ENCODE measurements at places on chromosomes 11 and 22. TPM values are rescaled to one million over a fixed set of nuclear protein-coding genes. Genes with fewer than 3 reads are reported as not detected.

The GLB1L2 gene
- 1.3 TPM for total RNA-seq

DNA sequence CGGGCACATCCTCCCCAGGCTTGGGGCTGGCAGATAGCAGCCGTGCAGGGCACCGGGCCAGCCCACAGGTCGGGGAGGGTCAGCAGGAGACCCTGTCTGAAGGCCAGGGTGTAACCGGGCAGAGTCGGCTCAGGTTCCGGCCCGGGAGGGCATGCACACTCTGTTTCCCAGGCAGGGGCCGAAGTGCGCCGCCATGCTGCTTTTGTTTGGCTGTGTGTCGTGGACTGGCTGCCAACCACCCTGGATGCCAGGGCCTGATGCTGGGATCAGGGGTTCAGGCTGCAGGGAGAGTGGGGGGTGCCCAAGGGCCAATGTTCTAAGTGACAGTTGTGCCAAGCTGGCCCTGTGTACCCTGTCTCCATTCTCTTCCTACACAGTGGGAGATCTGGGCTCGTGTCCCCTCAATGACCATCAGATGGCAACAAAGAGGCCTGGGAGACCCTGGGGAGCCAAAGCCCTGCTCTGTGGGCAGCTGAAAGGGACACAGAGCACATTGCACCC is 120.9 kb upstream of the B3GAT1 start:
- peaks cover 7% of the 10 kb centered on the region for H3K4me1 ChIP-seq
- H3K4me3 ChIP-seq: no peak overlapping the region
- H3K27ac ChIP-seq: no peak overlapping the region
- peaks cover 20% of the 10 kb centered on the region for H3K27me3 ChIP-seq

- H3K27ac ChIP-seq: no peak overlapping the region
- no peaks in the 10 kb centered on the region for H3K4me1 ChIP-seq
- DNase-seq: no peak
Observed at GRCh38 chr11:102240502-102240901, 76.8 kb upstream of the BIRC3 start.

GRCh38 chr11:21625982-21626381 is 566.9 kb upstream of the ANO5 start:
- H3K27me3 ChIP-seq: no peaks in the 10 kb centered on the region
- H3K4me3 ChIP-seq: no peak overlapping the region
- H3K4me1 ChIP-seq: no peaks in the 10 kb centered on the region
- DNase-seq: no peak

DNA sequence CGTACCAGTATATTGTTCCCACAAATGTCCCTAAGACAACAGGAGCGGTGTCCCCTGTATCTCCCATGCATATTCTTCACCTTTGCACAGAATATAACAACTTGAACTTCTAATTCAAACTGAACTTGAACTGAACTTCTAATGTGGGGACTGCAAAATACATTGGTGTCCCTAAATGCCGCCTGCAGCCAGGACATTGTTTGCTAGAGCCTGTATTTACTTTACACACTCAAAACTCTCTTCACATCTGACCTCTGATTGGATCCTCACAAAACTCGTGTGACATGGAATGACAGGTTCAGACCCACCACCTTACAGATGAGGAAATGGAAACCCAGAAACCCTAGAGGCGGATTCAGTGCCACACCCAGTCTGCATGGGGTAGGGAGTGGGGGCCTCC is 6.4 kb downstream of the CPT1A start:
- H3K4me1 ChIP-seq: peaks cover 26% of the 10 kb centered on the region
- no peaks in the 10 kb centered on the region for H3K36me3 ChIP-seq
- no peaks in the 10 kb centered on the region for H3K27me3 ChIP-seq
- H3K27ac ChIP-seq: no peak overlapping the region

The OR10A2 gene
- not detected for total RNA-seq

The RIC3 gene
- 7.4 TPM for total RNA-seq
